ENCODE measurements at places on chromosomes 2 and 18.

DNA sequence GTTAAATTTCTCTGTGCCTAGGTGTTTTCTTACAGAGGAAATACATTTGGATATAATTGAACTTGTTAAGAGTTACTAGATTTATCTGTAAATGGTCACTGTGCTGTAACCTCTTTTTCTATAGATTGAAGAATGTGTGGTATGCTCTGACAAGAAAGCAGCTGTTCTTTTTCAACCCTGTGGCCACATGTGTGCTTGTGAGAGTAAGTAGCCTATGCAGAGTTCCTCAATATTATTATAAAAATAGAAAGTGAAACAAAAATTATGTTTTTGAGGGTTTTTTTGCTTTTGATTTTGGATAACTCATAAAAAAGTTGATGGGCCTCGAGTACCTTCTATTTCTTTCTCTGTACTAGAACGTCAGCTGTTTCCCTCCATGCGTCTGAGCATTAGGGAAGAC, 112.4 kb downstream of the MIB1 start:
- no peak for DNase-seq

- no peak for DNase-seq
Observed at GRCh38 chr2:186612026-186612425, 22.2 kb downstream of the ITGAV start.

- no peak for DNase-seq
Observed at GRCh38 chr2:99079226-99079625, 62.3 kb upstream of the C2orf15 start.

- DNase-seq, result no peak
Observed at GRCh38 chr2:48145845-48146452, 239.7 kb upstream of the FBXO11 start.

DNA sequence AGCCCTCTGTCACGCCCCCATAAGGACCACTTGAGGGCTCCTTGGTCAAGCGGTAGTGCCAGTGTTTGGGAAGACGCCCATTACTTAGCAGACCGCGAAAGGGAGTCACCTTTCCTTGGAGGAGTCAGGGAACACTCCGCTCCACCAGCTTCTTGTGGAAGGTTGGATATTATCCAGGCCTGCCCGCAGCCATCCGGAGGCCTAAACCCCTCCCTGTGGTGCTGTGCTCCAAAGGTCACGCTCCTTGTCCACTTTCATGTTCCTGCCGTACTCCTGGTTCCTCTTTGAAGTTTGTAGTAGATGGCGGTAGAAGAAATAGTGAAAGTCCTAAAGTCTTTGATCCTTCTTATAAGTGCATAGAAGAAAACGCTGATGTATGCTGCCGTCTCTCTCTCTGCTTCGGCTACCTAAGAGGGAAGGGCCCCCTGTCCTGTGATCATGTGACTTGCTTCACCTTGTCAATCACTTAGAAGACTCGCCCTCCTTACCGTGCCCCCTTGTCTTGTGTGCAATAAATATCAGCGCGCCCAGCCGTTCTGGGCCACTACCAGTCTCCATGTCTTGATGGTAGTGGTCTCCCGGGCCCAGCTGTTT, 1.7 kb upstream of the CATIP start:
- DNase-seq, result no peak

- peak; percentile 13 for DNase-seq
Observed at GRCh38 chr2:10382354-10383061, 65.6 kb downstream of the ODC1 start.

- DNase-seq, result no peak
Observed at GRCh38 chr2:200533754-200534153, 7.7 kb downstream of the SGO2 start.

DNA sequence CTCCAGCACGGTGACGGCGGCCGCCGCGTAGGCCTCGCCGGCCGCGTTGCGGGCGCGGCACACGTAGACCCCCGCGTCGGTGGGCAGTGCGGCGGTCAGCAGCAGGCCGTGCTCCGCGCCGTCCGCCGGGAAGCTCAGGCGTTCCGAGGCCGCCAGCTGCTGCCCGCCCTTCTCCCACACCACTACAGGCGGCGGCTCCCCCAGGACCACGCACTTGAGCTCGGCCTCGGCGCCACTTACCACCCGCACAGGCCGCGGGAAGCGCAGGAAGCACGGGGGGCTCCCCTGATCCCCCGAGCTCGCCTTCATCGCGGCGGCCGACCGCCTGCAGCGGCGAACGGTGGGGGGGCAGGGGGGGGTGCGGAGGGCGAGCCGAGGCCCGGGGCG, 422 bp downstream of the OBSL1 start:
- no peak for DNase-seq

DNA sequence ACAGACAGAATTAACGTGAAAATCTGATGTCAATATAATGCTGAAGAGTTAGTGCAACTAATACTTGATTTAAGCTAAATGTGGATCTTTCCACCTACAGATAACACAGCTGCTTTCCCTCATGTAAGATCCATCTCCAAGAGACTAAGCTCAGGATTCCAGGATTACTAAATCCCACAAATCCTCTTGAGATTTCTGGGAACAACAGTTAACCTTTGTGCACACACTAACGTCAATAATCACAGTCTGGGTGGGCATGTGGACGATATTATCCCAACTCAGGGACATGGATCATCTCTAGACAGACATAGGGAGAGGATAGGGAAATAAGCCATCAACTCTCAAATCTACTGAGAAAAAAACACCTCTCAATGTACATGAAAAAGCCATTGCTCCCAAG, 432.6 kb downstream of the SATB2 start:
- DNase-seq, result no peak

- no peak for DNase-seq
Observed at GRCh38 chr18:67428158-67428557, 88.4 kb downstream of the DSEL start.

- no peak for DNase-seq
Observed at GRCh38 chr2:116915673-116916072, 898.8 kb upstream of the DDX18 start.

DNA sequence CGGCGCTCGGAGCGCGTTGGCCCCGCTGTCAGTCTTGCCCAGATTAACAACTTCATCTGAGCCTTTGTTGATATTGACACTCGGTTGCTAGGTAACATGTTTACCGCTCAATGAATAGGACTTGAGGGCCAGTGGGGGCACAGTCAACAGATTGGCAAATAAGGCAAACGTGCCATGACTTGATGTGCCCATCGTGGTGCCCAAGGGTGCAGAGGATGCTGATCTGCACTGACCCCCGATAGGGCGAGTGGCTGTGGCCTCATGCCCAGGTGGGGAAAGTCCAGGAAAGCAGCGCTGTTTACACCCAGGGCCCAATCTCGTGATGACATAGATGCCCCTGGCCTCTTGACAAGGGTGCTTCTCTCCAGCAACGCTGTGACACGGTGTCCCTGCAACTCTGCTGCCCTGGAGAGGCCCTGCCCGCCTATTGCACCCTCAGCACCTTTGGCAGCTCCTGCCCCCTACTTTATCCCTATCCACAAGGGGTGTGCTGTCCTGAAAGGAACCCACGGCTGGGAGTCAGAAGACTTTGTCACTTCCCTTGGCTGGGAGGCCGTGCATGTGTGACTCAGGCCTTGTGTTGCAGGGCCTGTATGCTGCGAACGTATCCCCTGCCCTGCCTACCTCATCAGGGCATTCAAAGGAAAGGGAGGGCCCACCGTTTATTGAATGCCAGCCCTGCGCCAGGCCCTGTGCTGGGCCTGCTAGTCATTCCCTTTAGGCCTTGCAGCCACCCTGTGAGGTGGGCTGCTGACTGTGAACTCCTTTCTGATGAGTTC, 158.0 kb downstream of the INHBB start:
- DNase-seq, result no peak

GRCh38 chr2:45494275-45494977, 116.6 kb downstream of the SRBD1 start:
- no peak for DNase-seq

- no peak for DNase-seq
Observed at GRCh38 chr2:111675419-111676194, 208.4 kb downstream of the ANAPC1 start.

All from stimulated activated CD8-positive, alpha-beta memory T cell treated with anti-CD3 and anti-CD28 coated beads, Interleukin-12 subunit alpha, Interleukin-12 subunit beta, amount 100 ng/mL, for 1 hour (primary cell).